Activated naive CD4-positive, alpha-beta T cell treated with anti-CD3 and anti-CD28 coated beads, Interleukin-2, amount 10 ng/mL, durations not matched to agents 7 days and 5 days (primary cell): ENCODE measurements at places on chromosomes 1 and 21.

- DNase-seq, result no peak
- H3K36me3 ChIP-seq, result no peaks in the 10 kb centered on the region
- no peak overlapping the region for H3K4me3 ChIP-seq
- no peaks in the 10 kb centered on the region for H3K27me3 ChIP-seq
Measured at GRCh38 chr1:196277860-196278259, 330.4 kb downstream of the KCNT2 start.

DNA sequence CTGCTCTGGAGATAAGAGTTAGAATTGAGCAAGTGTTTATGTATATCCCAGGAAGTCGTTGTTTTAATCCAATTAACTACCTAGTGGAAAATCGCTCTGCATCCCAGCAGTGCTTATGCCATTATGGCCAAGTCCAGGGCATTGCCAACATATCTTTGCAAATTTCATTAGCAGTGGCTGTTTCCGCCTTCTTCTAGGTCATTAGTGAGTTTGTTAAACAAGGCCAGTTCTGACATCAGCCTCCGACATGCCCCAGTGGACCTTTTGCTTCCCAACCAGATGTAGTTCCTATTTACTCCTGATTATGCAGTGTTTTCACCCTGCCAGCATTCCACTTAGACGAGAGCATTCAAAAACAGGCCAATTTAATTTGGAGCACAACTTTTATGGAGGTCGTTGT lies 106.8 kb upstream of the FAM78B start:
- H3K27me3 ChIP-seq, result no peaks in the 10 kb centered on the region
- H3K36me3 ChIP-seq, result no peaks in the 10 kb centered on the region
- no peak for DNase-seq
- no peaks in the 10 kb centered on the region for H3K4me1 ChIP-seq

- peaks cover 11% of the 10 kb centered on the region for H3K27me3 ChIP-seq
- DNase-seq, result no peak
- H3K4me3 ChIP-seq, result no peak overlapping the region
- no peak overlapping the region for H3K27ac ChIP-seq
- H3K4me1 ChIP-seq, result peaks cover 7% of the 10 kb centered on the region
- no peaks in the 10 kb centered on the region for H3K36me3 ChIP-seq
Measured at GRCh38 chr1:89794406-89794805, 26.4 kb upstream of the LRRC8D start.

GRCh38 chr1:6269720-6270400 lies 9.0 kb upstream of the GPR153 start:
- no peaks in the 10 kb centered on the region for H3K27me3 ChIP-seq
- no peaks in the 10 kb centered on the region for H3K36me3 ChIP-seq
- H3K4me3 ChIP-seq, result no peak overlapping the region
- H3K27ac ChIP-seq, result no peak overlapping the region
